Testis (tissue), 5 donors: ENCODE measurements at places on chromosomes 12 and 14. TPM values are rescaled to one million over a fixed set of nuclear protein-coding genes. Genes with fewer than 3 reads are reported as not detected.

DNA sequence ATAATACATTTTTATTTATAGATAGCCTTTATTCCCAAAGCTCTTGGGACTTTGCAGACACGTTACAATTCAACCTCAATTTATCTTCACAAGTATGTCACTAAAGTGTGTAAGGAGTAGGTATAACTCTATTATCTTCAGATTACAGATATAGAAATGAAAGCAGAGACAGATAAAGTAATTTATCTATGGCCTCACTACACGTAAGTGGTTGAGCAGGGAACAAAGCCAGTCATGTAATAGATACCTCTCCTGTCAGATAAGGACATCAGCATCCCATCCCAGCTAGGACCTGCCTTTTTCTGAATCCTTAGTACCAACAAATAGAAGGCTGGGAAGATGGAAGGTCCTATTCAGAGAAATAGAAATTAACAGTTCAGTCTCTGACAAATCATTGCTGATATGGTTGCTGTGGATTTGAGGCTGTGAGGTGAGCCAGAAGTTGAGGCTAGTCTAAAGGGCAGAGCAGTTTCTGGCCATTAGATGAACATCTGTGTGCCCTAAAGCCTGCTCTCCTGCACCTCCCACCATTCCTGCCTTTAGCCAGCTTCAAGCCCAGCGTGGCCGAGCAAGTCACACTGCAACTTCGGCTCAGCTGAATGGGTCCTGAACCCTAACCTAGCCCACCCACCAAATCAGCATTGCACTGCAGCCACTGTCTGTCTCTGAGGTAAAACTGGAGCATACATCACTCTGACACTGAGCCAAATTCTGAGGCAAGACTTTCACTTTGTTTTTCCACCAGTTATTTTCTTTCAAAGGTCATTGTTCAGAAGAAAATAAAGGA lies 71.1 kb upstream of the PLEKHA5 start:
- H3K4me3 ChIP-seq = no peak overlapping the region
- H3K27ac ChIP-seq = no peak overlapping the region
- no peak for DNase-seq
- H3K36me3 ChIP-seq = no peaks in the 10 kb centered on the region

Gene EMP1
- total RNA-seq = 14.1 TPM

Gene FOXA1
- total RNA-seq = 2.2 TPM

- H3K4me1 ChIP-seq = no peaks in the 10 kb centered on the region
- no peak overlapping the region for H3K4me3 ChIP-seq
- H3K36me3 ChIP-seq = no peaks in the 10 kb centered on the region
- no peaks in the 10 kb centered on the region for H3K27me3 ChIP-seq
- H3K27ac ChIP-seq = no peak overlapping the region
These were observed 73.9 kb downstream of the RPS6KA5 start for GRCh38 chr14:90986510-90986909.

DNA sequence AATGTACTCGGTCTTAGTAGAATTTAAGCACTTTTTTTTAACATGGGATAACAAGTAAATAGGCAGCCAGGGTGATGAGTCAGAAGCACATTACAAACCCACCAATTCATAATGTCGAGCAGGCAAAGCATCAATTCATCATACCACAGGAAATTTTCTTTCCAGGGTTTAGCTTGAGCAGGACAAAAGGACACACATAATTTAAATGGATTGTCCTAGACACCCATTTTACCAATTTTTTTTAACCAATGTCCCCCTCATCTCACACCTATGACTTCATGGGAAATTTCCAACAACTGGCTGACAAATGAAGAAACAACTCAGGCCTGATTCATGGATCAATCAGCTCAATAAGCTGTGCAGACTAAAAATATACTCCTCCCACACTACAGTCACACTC lies 58.8 kb upstream of the FOXG1 start:
- H3K4me1 ChIP-seq = no peaks in the 10 kb centered on the region
- H3K4me3 ChIP-seq = no peak overlapping the region
- DNase-seq = no peak
- no peaks in the 10 kb centered on the region for H3K27me3 ChIP-seq

- peak within 1 kb of the TSS; percentile 25 for H3K4me3 ChIP-seq
- H3K4me1 ChIP-seq = no peaks in the 10 kb centered on the region
- H3K36me3 ChIP-seq = no peaks in the 10 kb centered on the region
- H3K27me3 ChIP-seq = no peaks in the 10 kb centered on the region
- peak within 1 kb of the TSS; percentile 21 for H3K27ac ChIP-seq
These were observed at the start of gene TMPRSS12 for GRCh38 chr12:50842637-50843493. Gene TMPRSS12 (plus strand): TSS chr12:50842926. CDS start chr12:50842965, 39 bp downstream.

- no peak overlapping the region for H3K4me3 ChIP-seq
- H3K4me1 ChIP-seq = no peaks in the 10 kb centered on the region
- no peaks in the 10 kb centered on the region for H3K36me3 ChIP-seq
- DNase-seq = no peak
- H3K27me3 ChIP-seq = no peaks in the 10 kb centered on the region
These were observed 56.5 kb downstream of the PDE3A start for GRCh38 chr12:20424841-20425240.

- H3K27me3 ChIP-seq = no peaks in the 10 kb centered on the region
- no peaks in the 10 kb centered on the region for H3K36me3 ChIP-seq
- peak overlapping the region; percentile 96 for H3K4me3 ChIP-seq
- H3K4me1 ChIP-seq = peaks cover 11% of the 10 kb centered on the region
These were observed 1.4 kb downstream of the DENND5B start for GRCh38 chr12:31589598-31589903.

GRCh38 chr14:105030194-105030593 lies 9.3 kb upstream of the CDCA4 start:
- H3K27me3 ChIP-seq = no peaks in the 10 kb centered on the region
- H3K4me3 ChIP-seq = no peak overlapping the region
- DNase-seq = no peak
- no peaks in the 10 kb centered on the region for H3K4me1 ChIP-seq
- H3K36me3 ChIP-seq = no peaks in the 10 kb centered on the region

DNA sequence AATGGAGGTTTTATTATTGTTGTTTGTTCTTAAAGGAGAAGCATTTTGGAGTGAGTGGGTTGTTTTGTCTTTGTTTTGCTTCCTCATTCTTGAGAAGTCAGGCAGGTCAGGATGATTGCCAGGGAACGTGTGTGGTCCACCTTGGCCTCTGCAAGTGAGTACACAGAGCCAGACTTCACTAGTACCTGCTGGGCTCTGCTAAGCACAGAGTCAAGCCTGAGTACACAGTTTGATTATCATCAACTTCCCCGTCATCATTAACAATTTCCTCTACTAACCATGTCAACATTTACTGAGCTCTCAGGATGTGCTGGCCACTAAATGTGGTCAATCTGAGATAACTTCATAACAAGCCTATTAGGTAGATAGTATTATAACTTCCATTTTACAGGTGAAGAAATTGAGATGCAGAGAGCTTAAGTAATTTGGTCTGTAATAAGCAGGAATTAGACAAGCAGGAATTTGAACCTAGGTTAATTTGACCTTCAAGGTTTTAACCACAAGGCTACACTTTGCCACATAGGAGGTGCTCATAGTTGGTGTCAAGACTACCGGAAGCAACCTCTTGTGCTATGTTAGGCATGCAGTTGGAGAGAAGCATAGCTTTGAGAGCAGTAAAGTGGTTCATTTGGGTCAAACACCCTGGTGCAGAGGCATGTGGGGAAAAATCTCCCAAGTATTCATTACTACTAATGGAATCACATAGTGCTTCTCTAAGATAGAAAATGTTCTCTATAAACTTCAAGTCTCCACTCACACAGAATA lies 178.3 kb downstream of the NUAK1 start:
- H3K4me3 ChIP-seq = no peak overlapping the region
- no peaks in the 10 kb centered on the region for H3K36me3 ChIP-seq
- no peaks in the 10 kb centered on the region for H3K27me3 ChIP-seq
- peak; percentile 34 for DNase-seq

DNA sequence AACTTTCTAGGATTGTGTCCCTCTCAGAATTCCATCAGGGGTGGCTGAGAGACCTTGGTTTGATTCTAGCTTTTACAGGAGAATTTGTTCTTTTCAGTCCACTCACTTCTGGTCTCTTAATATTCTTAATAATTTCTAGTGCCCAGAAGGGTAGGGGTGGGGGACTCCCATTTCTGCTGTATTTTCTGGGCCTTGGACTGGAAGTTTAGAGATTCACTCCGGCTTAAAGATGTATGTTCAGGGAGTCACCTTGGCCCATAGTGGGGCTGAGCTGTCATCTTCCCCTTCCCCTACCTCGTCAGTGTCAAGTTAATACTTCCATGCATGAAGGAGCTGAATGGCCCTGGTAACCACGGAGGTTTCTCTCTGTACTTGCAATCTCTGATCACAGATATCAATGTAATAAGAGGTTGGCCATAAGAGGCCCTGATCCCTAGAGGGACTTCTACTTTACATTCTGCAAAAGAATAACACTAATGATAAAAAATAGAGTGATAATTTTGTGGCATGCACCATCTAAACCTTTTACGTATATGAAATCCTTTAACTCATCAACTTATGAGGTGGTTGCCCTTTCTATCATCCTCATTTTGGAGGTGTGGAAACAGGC lies 6.7 kb downstream of the KRT81 start:
- no peaks in the 10 kb centered on the region for H3K4me1 ChIP-seq
- DNase-seq = no peak
- H3K27ac ChIP-seq = no peak overlapping the region
- no peaks in the 10 kb centered on the region for H3K36me3 ChIP-seq
- no peak overlapping the region for H3K4me3 ChIP-seq

Gene DPPA3
- 1.1 TPM for total RNA-seq

DNA sequence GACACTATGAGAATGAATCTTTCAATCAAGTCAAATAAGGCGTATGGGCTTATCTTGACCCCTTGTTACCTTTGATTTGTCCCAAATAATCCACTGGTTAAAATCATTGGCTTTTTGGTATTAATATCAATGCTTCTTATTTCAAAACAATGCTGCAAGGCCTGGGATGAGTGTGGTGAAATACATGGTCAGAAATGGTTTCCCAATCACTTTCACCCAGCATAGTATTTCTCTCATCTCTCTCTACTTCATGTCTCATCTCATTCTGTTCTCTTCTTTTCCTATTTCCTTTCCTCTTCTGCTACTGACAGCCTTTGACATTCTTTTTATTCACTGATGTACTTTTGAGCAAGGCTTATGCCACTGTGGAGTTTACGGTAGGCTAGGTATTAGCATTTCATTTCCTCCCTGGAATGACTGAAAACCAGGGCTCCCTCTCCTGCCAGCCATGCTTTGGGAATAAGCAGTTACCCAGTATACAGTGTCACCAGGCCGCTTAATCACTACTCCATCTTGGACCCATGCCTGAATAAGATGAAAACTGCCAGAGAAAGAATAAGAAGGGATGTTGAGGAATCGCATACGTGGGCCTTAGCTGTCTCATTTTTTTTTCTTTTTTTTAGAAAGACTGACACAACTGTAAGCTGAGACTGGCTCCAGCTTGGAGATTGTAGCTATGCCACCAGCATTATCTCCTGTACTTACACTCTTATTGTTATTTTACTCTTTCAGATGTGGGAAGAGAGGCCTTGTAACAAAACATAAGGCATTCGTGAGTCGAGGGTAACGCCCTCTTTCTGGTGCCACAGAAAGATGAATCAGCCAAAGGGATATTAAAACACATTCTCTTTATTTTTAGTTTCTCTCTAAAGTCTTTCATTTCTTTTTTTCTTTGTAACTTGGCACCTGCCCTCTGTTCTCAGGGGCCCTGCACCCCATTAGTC lies 53.5 kb downstream of the IGF1 start:
- no peak overlapping the region for H3K27ac ChIP-seq
- peaks cover 15% of the 10 kb centered on the region for H3K4me1 ChIP-seq
- H3K36me3 ChIP-seq = no peaks in the 10 kb centered on the region
- H3K4me3 ChIP-seq = no peak overlapping the region

DNA sequence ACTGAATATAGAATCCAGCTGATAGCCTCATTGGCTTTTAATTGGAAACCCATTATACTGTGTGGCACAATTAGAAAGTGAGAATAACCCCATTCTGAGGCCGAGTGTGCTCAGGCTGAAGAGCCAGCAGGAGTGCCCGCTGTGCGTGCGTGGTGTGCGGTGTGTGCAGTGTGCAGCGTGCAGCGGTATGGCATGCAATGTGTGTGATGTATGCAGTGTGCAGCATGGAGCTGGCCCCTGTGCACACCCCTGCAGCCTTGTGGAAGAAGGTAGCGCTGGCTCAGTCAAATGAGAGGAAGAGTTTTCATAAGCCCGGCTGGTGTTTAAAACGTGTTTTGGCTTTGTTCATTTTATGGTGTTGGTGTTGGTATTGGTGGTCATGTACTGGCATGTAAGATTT lies 22.9 kb downstream of the CKB start:
- no peak for DNase-seq
- H3K36me3 ChIP-seq = no peaks in the 10 kb centered on the region
- no peak overlapping the region for H3K27ac ChIP-seq
- H3K27me3 ChIP-seq = no peaks in the 10 kb centered on the region
- peaks cover 7% of the 10 kb centered on the region for H3K4me1 ChIP-seq
- H3K4me3 ChIP-seq = no peak overlapping the region

Gene SLCO1B1
- 0.37 TPM for total RNA-seq

- no peak overlapping the region for H3K4me3 ChIP-seq
- no peaks in the 10 kb centered on the region for H3K27me3 ChIP-seq
- no peak for DNase-seq
- H3K36me3 ChIP-seq = no peaks in the 10 kb centered on the region
- H3K27ac ChIP-seq = no peak overlapping the region
These were observed 118.0 kb downstream of the TBX5 start for GRCh38 chr12:114287821-114288525.

DNA sequence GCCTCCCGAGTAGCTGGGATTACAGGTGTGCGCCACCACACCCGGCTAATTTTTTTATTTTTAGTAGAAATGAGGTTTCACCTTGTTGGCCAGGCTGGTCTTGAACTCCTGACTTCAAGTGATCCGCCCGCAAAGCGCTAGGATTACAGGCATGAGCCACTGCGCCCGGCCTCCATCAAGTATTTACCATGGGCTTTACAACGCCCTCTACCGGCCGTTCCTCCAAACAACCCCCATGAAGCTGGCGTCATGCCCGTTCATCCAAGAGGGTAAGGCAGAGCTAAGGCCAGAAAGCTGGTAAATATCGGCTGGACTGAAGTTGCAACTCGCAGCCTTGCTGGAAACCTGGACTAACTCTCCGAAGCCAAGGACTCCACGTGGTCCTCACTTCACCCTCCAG lies 41.6 kb downstream of the RNF34 start:
- peak; percentile 60 for DNase-seq
- no peaks in the 10 kb centered on the region for H3K27me3 ChIP-seq
- no peaks in the 10 kb centered on the region for H3K36me3 ChIP-seq

DNA sequence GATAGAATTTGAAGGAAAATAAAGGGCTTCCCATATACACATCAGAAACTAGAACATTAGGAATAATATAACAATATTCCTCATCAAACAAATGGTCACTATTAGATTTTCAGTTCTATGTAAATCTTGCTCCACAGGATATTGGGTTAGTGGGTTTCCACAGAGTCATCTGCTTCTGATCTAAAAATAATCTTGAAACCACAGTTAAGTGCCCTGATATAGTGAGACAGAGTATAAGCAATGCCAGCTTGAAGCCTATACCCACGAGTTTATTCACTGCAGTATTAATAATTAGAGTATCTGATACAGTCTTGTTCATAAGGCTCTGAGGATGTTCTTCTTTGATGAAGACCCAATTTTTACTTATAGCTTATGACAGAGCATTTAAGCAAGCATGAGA lies 74.5 kb upstream of the ATF7IP start:
- no peaks in the 10 kb centered on the region for H3K36me3 ChIP-seq
- H3K27ac ChIP-seq = no peak overlapping the region
- H3K4me1 ChIP-seq = no peaks in the 10 kb centered on the region
- no peak for DNase-seq
